ENCODE measurements at places on chromosomes 12 and 14.

GRCh38 chr12:132411457-132411856 is 78.5 kb upstream of the FBRSL1 start:
- no peak for DNase-seq

DNA sequence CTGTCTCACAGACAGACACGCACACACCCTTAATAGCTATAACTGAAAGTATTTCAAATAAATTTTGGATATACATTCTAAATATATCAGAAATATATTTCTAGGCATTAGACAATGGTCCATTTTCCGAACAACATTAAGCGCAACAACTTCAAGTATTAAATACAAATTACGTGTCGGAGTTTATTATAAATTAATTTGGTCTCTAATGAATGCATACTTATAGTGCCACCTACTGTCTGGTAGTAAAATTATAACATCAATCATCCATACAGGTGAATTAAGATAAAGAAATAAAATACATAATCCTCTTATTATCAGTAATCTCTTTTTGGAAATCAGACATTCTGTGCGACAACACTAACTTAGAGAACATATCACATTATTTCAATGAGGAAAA is 27.2 kb upstream of the CMAS start:
- no peak for DNase-seq

- no peak for DNase-seq
Measured at GRCh38 chr14:31239741-31240140, 32.1 kb upstream of the HECTD1 start.

- no peak for DNase-seq
Measured at GRCh38 chr12:131038961-131039950, 85.5 kb downstream of the ADGRD1 start.

DNA sequence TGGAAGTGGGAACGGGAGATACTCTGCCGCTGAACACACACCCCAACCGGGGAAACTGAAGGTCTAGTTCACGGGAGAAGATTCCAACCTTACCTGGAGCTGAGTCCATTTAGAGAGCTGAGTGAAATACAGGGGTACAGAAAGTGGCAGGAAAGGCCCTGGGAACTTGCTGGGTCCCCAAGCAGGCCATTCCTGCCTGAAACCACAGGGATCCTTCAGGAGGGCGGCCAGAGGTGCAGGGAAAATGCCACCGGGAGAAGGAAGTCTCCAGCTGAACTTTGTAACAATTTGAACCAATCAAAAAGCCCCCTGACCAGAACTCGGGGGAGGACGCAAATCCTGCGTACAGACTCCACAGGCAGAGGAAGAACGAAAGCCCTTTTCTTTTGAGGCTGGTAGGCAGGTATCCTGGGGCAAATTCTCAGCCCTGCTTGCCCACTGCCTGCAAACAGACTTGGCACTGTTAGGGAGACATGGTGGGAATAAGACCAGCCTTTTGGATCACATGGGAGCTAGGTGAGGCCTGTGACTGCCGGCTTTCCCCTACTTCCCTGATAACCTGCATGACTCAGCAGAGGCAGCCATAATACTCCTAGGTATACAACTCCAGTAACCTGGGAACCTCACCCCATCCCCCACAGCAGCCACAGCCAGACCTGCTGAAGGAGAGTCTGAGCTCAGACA is 170.9 kb downstream of the SEC23A start:
- no peak for DNase-seq
